ENCODE measurements at places on chromosomes 3 and 15. TPM values are rescaled to one million over a fixed set of nuclear protein-coding genes. Genes with fewer than 3 reads are reported as not detected.

DNA sequence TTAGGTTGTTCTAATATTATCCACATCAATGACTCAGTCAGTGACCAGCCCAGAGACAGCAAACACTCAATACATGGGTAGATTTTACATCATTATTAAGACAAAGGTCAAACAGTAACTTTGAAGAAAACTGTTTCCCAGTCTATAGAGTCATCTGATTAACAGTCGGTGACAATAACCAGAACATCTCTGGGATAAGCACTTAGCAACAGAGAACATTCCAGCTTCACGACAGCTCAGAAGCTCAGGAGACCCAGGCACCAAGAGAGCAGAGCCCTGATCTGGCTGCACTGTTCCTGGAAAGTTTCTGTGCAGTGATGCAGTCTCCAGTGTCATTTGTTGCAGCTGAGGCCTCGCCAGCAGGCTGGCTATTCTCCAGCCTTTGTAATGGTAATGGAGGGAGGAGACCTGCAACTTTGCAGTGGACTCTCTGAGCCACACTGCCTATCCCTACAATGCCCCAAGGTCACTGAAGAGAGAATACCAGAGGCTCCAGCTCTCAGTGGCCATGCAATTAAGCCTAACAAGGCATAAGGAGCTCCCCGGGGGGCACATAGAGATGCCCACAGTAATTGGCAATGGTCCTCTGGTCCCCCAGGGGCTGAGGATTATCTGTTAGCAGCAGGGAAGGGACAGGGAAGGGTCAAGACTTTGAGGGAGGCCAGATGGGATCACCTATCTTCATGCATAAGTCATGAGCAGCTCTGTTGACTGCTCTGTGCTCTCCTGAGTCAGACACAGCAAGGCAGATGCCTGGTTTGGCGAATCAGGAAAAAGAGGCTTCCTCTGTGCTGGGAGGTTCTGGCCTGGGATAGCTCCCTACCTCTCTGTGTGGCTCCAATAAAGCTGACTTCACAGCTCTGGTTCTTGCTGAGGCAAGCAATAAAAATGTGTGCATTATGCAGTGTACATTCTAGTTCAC is 163.6 kb downstream of the CTNNB1 start:
- no peaks in the 10 kb centered on the region for H3K4me1 ChIP-seq
- no peaks in the 10 kb centered on the region for H3K36me3 ChIP-seq
- no peak for DNase-seq
- no peak overlapping the region for H3K4me3 ChIP-seq

GRCh38 chr3:29245441-29245840 is 35.4 kb upstream of the RBMS3 start:
- no peak overlapping the region for H3K4me3 ChIP-seq
- H3K27me3 ChIP-seq, result peaks cover 2% of the 10 kb centered on the region
- DNase-seq, result no peak

DNA sequence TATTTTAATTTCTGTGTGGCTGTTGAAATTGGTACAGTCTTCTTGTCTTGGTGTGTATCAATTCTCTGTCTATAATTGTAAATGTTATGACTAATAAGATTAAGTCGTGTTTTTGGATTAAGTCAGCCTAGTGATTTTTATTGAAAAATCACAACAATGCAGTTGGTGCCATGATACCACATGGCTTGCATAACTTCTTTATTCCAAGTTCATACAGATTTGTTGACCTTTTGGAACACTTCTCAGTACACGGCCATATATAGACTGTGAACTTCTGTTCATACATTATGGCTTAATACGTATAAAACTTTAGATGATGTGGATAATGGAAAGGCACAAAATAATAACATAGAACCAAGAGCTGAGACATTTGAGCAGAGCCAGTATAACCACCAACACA is 121.2 kb upstream of the NAALADL2 start:
- no peak for DNase-seq
- H3K4me3 ChIP-seq, result no peak overlapping the region
- no peaks in the 10 kb centered on the region for H3K27me3 ChIP-seq
- H3K36me3 ChIP-seq, result no peaks in the 10 kb centered on the region

DNA sequence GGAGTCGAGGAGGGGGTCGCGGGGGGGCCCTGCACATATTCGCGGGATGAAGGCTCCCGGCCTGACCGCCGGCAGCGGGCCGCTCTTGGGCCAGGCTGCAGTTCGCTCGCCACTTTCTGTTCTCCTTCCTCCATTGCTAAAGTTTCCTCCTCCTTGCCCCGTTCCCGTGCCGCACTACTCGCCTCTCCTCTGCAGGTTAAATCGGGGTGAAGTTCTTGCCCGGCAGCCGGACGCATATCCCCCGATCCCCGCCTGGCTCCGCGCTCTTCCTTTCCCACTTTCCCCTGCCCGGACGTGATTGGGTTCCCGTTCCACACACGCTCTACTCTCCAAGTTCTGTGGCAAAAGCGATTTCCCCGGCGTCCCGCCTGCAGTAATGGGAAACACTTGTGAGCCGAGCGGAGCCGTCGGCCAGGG is 556 bp downstream of the CRYBG3 start:
- H3K36me3 ChIP-seq, result no peaks in the 10 kb centered on the region
- H3K27ac ChIP-seq, result peak overlapping the region; percentile 75
- peak overlapping the region; percentile 92 for H3K4me3 ChIP-seq
- H3K4me1 ChIP-seq, result peaks cover 22% of the 10 kb centered on the region

The PLA2G4E gene
- not detected for polyA plus RNA-seq

The IL17RD gene
- not detected for polyA plus RNA-seq

- H3K27me3 ChIP-seq, result peaks cover 3% of the 10 kb centered on the region
- no peaks in the 10 kb centered on the region for H3K4me1 ChIP-seq
- H3K4me3 ChIP-seq, result no peak overlapping the region
These were observed 51.8 kb downstream of the GRAMD1C start for GRCh38 chr3:113890256-113890900.

DNA sequence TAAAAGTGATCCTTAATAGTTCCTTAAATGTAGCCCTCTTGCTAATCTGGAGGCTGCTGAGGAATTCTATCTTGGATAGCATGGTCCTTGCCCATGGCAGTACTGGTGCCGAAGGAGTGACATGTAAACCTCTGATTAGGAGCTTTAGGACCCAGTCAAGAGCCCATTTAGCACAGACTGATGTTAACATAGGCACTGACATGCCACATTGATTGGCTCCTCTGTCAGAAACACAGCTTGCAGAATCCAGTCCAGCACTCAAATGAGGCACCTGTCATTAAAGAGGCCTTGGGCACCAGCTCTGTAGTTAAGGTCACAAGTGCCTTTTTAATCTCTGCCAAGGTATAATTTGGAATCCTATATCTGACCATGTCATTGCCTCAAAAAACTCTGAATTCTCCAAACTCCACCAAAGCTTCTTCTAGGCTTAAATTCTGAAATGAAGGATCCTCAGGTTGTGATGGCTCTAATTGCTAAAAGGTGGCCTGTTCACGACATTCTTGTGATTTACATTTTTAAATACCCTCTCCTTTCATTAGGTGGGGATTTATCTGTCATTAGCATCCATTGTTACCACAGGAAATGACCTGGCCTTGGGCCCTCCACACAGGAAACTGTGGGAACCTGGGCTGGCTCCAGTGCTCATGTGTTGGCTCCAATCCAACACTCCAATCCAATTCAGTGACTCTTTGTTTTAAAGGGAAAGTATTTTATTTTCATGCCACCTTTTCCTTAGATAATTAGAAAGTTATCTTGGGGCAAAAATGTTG is 57.3 kb upstream of the RNF7 start:
- H3K36me3 ChIP-seq, result no peaks in the 10 kb centered on the region
- peaks cover 16% of the 10 kb centered on the region for H3K4me1 ChIP-seq
- H3K27me3 ChIP-seq, result no peaks in the 10 kb centered on the region
- no peak overlapping the region for H3K27ac ChIP-seq
- no peak overlapping the region for H3K4me3 ChIP-seq

The RHOV gene
- polyA plus RNA-seq, result not detected

DNA sequence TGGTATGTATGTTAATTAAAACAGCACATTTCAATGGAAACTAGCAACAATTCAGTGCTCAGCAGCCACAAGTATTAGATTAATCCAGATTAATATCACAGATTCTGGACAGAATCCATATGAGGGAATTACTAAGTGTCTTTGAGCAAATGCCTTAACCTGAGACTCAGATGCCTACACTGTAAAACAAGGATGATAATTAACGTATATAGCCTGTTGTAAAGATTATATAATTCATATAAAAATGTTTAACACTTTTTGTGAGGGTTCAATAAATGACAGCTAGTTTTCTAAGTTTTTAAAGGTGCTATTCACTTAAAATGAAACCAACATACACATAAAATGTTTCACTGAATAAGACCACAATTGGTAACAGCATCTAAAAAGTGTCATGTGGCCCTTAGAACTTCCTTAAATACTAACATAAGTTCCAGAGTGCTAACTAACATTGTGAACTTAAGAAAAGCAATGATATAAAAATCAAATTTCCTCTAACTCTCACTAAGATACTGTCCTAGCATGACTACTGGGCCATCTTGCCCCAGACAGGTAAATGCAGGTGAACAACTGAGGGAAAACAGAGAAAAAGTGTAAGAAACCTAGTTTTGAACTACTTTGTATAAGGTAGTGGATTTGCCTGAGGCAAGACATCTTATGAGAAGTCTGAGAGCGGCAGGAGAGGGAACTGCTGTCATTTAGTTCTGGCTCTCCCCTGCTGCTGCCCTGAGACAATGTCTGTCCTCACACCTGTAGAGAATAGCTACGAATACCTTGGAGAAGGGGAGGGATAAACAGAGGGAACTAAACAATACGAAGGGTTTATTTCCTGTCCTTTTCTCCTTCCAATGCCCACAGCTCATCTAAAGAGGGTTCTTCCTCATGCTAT is 151.3 kb downstream of the ADAM10 start:
- H3K36me3 ChIP-seq, result peaks cover 40% of the 10 kb centered on the region
- DNase-seq, result peak; percentile 22
- H3K27ac ChIP-seq, result peak overlapping the region; percentile 95
- H3K4me3 ChIP-seq, result peak overlapping the region; percentile 70
- peaks cover 29% of the 10 kb centered on the region for H3K4me1 ChIP-seq

GRCh38 chr3:186496635-186497034 is 47.5 kb downstream of the CRYGS start:
- H3K27me3 ChIP-seq, result no peaks in the 10 kb centered on the region
- H3K27ac ChIP-seq, result no peak overlapping the region
- DNase-seq, result no peak
- no peak overlapping the region for H3K4me3 ChIP-seq
- no peaks in the 10 kb centered on the region for H3K36me3 ChIP-seq

DNA sequence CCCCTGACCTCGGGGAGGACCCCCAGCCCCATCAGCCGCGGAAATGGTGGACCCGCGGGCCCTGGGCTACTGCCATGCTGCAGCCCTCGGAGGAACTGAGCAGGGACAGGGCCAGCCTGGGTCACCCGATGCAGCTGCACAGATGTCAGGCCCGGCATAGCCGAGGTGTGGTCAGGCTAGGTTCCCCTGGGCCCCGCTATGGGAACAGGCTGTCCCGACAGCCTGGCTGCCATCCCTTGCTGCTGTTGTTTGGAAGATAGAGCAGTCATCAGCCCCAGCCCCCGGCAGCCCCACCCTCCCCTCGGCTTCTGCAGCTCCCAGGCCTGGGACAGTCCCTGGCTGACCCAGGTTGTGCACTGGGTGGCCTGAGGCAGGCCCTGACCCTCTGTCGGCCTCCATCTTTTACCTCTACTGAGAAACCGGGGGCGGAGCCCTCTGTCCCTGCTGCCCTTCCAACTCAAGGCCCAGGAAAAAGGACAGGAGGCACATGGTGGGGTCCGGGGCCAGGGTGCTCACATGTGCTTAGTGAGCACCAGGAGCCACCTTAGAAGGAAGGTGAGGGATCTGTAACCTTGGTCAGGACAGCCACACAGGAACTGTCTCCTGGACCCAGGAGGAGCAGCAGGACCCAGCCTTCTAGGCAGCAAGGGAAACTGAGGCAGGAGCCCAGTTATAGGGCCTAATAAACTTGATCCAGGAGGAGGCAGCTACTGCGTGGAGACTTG is 31.5 kb upstream of the FBLN2 start:
- H3K27ac ChIP-seq, result no peak overlapping the region
- H3K4me1 ChIP-seq, result no peaks in the 10 kb centered on the region
- no peaks in the 10 kb centered on the region for H3K27me3 ChIP-seq
- no peaks in the 10 kb centered on the region for H3K36me3 ChIP-seq
- H3K4me3 ChIP-seq, result no peak overlapping the region
- DNase-seq, result no peak

- H3K27ac ChIP-seq, result no peak overlapping the region
- H3K4me3 ChIP-seq, result no peak overlapping the region
- no peaks in the 10 kb centered on the region for H3K36me3 ChIP-seq
- no peak for DNase-seq
These were observed 291.9 kb upstream of the STT3B start for GRCh38 chr3:31240874-31241273.

The CCR2 gene
- 6.7 TPM for polyA plus RNA-seq

The B3GALNT1 gene
- 8.4 TPM for polyA plus RNA-seq

GRCh38 chr3:155435821-155436220 is 142.3 kb upstream of the STRIT1 start:
- no peak for DNase-seq
- no peaks in the 10 kb centered on the region for H3K4me1 ChIP-seq
- no peak overlapping the region for H3K4me3 ChIP-seq
- H3K27me3 ChIP-seq, result peaks cover 6% of the 10 kb centered on the region

- no peak for DNase-seq
- H3K4me3 ChIP-seq, result no peak overlapping the region
- H3K36me3 ChIP-seq, result peaks cover 20% of the 10 kb centered on the region
- H3K27ac ChIP-seq, result no peak overlapping the region
- peaks cover 5% of the 10 kb centered on the region for H3K4me1 ChIP-seq
These were observed 14.5 kb downstream of the RTP4 start for GRCh38 chr3:187382609-187383151.

DNA sequence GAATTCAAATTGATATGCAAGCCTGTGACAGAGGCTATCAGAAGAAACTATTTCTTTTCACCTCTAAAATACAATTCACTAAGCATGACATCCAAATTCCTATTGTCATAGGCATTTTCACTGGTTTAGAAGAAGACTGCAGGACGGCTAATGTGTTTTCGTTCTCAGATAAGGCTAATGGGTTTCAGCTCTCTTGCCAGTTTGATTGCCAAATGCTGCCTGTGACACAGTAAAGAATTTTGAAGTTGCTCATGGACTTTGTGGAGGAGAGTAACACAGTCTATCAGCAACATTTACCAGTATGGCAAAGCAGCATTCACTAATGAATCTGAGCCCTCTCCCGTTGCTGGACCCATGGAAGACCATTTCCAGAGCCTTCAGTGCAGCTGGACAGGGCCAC is 948.1 kb downstream of the FHIT start:
- H3K27me3 ChIP-seq, result peaks cover 3% of the 10 kb centered on the region
- H3K4me3 ChIP-seq, result no peak overlapping the region
- no peaks in the 10 kb centered on the region for H3K36me3 ChIP-seq
- H3K27ac ChIP-seq, result no peak overlapping the region
- H3K4me1 ChIP-seq, result no peaks in the 10 kb centered on the region

The GPR149 gene
- not detected for polyA plus RNA-seq

The TM6SF1 gene
- polyA plus RNA-seq, result 17.9 TPM

DNA sequence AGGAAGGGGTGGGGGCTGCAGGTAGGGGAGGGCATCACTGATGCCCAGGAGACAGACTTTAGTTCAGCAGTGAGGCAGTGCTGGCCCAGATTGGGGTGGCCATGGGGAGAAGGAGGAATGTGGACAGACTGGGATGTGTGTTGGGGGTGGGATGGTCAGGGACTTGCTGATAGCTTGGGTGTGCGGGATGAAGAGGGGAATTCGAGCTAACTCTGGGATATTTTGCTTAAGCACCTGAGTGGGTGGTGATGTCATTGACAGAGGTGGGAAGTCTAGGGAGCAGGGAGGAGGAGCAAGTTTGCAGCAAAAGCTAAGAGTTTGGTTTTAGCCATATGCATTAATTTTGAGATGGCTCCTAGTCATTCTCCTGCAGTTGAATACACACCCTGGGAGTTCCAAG is 207.5 kb downstream of the RPLP1 start:
- no peaks in the 10 kb centered on the region for H3K4me1 ChIP-seq
- H3K4me3 ChIP-seq, result no peak overlapping the region
- no peak overlapping the region for H3K27ac ChIP-seq
- H3K27me3 ChIP-seq, result peaks cover 14% of the 10 kb centered on the region
- no peaks in the 10 kb centered on the region for H3K36me3 ChIP-seq

- no peaks in the 10 kb centered on the region for H3K27me3 ChIP-seq
- no peaks in the 10 kb centered on the region for H3K36me3 ChIP-seq
- no peak overlapping the region for H3K27ac ChIP-seq
- no peak overlapping the region for H3K4me3 ChIP-seq
These were observed 42.5 kb upstream of the KCNH8 start for GRCh38 chr3:19105826-19106225.

Data from immature natural killer cell (primary cell).